ENCODE measurements at places on chromosomes 12 and 14. TPM values are rescaled to one million over a fixed set of nuclear protein-coding genes. Genes with fewer than 3 reads are reported as not detected.

The TAS2R7 gene
- total RNA-seq = not detected

The ZDHHC22 gene
- total RNA-seq = not detected

The KRT71 gene
- 0.57 TPM for total RNA-seq

The SEL1L gene
- 22.1 TPM for total RNA-seq

The LRFN5 gene
- 0.90 TPM for total RNA-seq

The HEBP1 gene
- 3.9 TPM for total RNA-seq

The RAPGEF3 gene
- total RNA-seq = 1.6 TPM

The LRTM2 gene
- total RNA-seq = 0.05 TPM

The ING4 gene
- total RNA-seq = 74.0 TPM

The CD163L1 gene
- total RNA-seq = 10.3 TPM

The PIK3C2G gene
- total RNA-seq = 0.05 TPM

The ZNF891 gene
- 1.0 TPM for total RNA-seq

The USP44 gene
- 0.33 TPM for total RNA-seq

The PPM1H gene
- total RNA-seq = 3.6 TPM

The CCNT1 gene
- total RNA-seq = 21.8 TPM

The GPRC5A gene
- total RNA-seq = 0.09 TPM
